Effector CD4-positive, alpha-beta T cell (primary cell): ENCODE measurements at places on chromosomes 2 and 18.

- no peak for DNase-seq
These were observed 17.3 kb downstream of the NFATC1 start for GRCh38 chr18:79413025-79413424.

DNA sequence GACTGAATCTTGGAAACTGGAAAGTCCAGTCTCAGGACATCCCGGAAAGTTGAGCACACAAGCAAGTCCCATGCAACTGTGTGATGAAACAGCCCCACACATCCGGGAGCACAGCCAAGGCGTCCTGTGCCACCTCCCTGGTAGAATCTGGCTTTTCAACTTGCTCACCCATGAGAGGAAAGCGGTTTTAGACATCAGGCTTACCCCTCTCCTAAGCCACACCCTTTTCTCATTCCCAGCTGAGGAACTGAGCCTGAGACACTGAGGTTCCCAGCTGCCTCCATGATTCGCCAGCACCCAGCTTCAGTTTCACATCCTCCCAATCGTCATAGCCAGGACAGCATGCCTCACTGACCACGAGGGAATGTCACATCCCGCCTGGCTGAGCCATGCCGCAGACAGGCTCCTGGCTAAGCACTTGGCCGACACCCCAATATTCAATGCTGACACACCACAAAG lies 60.3 kb downstream of the STEAP3 start:
- no peak for DNase-seq

DNA sequence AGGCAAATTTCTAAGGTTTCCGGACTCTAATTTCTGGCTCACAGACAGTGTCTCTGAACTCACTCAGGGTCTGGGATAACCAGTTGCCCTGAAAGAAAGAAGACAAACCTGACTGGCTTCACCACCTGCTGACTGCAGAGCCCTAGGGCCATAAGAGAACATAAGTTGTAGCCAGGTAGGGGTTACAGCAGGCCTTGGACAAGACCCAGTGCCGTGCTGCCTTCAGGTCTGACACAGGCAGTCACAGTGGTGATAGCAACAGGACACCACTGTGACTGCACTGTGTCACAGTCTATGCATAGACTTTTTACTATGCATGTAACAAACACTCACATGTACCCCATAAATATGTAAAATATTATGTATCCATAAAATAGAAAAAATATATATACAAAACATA lies 508.5 kb downstream of the PID1 start:
- no peak for DNase-seq

GRCh38 chr18:39713961-39714360 lies 2148.4 kb upstream of the CELF4 start:
- DNase-seq, result no peak

- no peak for DNase-seq
These were observed 84.6 kb downstream of the TMEM163 start for GRCh38 chr2:134634054-134634753.

DNA sequence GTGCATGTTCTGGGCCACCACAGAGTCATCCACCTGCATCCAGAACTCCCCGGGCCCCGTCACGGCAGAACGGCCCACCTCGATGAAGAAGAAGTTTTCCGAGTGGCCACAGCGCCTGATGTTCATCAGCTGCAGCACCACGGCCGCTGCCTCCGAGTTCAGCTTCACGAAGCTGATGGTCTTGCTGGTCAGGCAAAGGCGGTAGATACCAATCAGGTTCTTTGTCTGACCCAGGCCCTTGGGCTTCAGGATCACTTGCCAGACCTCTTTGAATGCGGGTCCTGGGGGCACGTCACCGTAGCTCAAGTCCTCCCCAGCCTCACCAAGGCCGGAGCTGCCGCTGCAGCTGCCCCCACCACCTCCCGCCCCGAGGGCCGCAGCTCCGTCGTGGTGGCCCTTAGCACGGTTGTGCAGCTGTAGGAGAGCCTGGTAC lies 1.6 kb downstream of the IRS1 start:
- DNase-seq, result no peak
